Iris pigment epithelial cell (primary cell): ENCODE measurements at places on chromosomes 5 and 9.

- peak; percentile 66 for DNase-seq
These were observed 46.6 kb downstream of the ARHGAP26 start for GRCh38 chr5:142816531-142817430.

DNA sequence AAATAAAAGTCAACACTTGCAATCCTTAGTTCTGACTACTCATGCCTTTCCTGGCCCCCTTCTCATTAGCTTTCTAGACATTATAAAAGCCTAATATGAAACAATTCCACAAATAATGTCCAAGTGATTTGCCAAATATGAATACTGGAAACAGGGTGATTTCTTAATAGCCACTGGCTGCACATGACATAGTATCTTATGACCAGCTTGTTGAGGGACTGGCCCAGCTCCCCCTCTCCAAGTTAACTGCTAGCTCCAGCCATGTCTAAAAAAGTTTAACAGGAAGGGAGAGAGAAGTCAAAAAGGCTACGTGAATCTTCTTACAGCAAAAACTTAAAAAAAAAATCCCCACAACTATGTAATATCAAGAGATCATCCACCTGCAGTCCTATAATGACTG lies 1.5 kb downstream of the CERT1 start:
- DNase-seq = peak; percentile 75

- DNase-seq = no peak
These were observed 31.6 kb upstream of the ELL2 start for GRCh38 chr5:95993266-95993665.

DNA sequence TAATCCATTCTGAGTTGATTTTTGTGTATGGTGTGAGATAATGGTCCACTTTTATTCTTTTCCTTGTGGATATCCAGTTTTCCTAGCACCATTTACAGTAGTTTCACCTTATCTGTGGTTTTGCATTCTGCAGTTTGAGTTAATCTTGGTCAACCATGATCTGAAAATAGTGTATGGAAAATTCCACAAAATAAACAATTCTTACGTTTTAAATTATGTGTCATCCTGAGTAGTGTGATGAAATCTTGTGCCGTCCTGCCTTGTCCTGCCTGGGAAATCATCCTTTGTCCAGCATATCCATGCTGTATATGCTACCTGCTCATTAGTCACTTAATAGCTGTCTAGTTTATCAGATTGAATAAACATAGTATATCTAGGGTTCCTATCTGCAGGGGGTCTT lies 42.1 kb downstream of the CDC42SE2 start:
- peak; percentile 75 for DNase-seq

DNA sequence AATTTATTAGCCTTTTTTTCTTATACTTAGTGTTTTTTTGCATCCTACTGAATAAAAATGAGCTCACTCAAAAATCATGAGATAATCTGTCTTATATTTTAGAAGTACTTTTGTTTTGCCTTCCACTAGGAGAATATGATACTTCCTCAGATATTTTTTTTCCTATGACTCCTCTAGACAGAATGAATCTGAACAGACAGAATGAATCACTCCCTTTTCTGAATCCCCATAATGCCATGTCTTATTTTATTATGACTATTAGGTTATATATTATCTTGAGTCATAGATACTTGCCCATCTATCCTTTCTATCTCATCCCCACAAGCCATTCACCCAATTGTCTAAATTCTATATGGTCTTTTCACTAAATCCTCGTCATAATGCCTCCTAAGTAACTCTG lies 134.6 kb downstream of the BRINP1 start:
- peak; percentile 9 for DNase-seq

DNA sequence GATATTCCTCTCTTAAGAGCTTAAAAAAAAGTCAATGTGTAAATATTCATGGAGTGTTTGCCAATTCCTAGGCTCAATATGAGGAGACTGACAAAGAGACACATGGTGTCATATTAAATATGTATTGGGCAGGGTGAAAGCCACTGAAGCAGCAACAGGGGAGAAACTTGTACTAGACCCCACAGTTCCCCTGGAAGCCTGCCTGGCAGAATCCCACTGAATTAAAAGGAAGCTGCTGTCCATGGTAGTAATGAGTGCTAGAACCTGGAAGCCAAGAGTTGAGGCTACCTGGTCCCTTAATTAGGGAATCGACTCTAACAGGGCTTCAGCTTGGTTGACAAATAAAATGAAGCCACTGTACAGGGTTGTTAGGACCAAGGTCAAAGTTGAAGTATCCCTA lies 129.4 kb upstream of the GPR151 start:
- no peak for DNase-seq

DNA sequence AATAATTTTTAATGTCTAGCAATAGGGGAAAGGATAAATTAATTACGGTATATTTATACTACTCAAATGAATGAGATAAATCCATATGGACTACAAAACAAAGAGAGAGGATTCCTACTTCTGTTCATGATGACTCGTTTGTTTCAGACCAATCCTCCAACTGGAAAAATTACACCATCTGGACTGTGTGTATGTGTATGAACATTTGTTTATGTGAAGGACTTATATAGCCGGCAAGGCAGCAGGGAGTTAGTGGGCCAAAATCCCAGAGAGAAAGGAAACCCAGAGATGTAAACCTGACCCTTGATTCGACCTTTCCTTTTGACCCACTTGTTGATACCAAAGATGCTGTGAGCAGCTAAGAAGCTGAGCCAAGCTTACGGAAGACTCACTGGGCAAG lies 20.1 kb downstream of the PDE6A start:
- DNase-seq = peak; percentile 58

GRCh38 chr5:173875189-173875588 lies 13.0 kb upstream of the CPEB4 start:
- no peak for DNase-seq

GRCh38 chr9:116391306-116391900 lies 237.8 kb downstream of the PAPPA start:
- DNase-seq = peak; percentile 86

GRCh38 chr9:14278291-14278721 lies 35.6 kb downstream of the NFIB start:
- DNase-seq = peak; percentile 85

DNA sequence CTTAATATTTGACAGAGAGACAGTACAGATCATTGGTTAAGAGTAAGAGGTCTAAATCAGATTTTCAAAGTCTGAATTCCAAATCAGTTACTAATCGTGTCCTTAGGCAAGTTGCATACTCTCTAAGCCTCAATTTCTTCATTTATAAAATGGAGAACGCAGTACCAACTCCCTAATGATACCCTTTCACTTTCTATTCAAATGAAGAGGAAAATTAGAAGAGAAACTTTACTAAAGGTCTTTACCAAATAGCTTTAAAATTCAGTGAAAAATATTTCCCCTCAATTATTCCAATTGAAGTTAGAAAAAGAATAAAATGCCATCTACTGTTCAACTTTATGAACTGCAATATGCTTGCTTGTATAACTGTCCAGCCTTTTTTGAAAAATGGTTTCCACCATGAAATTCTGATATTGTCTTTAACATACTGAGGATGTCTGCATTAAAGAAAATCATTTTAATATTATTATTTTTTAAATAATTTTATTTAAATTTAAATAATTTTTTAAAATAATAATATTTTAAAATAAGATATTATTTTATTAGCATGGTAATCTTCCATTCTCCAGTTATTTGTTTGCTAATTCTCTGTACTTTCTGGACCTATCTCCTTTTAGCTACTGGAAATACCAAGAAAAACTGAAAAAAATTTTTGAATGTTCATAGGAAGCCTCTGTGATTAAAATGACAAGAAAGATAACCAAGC lies 36.0 kb downstream of the POC5 start:
- peak; percentile 73 for DNase-seq

GRCh38 chr5:83729362-83729761 lies 8.7 kb upstream of the HAPLN1 start:
- DNase-seq = no peak

GRCh38 chr5:153659039-153659736 lies 168.7 kb downstream of the GRIA1 start:
- DNase-seq = peak; percentile 90

GRCh38 chr5:113187906-113188305 lies 211.3 kb downstream of the DCP2 start:
- no peak for DNase-seq

DNA sequence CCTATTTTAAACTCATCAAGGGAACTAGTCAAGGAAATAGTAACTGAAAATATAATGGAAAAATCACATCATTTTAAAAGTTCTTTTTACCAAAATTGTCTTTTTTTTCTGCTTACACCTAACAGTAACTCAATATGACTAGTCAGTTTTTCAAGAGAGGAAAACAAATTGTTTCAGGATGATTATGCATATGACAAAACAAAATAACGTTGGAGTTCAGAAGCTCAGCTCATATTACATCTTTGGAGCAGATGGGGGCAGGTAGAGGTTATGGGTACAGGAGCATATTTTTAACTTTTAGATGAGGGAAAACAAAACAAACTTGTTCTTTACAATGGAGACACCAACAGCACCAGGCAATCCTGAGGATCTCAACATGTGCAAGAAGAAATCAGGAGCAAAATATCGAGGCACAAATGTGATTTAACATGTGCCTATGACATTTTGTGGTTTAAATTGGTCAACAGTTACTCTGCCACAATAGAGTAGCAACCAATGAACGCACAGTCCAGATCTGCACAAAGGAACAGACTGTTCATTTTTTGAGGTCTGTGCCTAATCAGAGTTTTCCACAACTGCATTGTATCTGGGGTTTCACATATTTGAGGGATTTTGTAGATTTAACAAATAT lies 659.0 kb downstream of the ANXA1 start:
- peak; percentile 96 for DNase-seq

GRCh38 chr5:136511046-136511445 lies 145.7 kb upstream of the TRPC7 start:
- DNase-seq = no peak

GRCh38 chr9:76521244-76521681 lies 62.3 kb downstream of the GCNT1 start:
- no peak for DNase-seq

GRCh38 chr5:174678107-174678506 lies 46.3 kb upstream of the MSX2 start:
- DNase-seq = no peak

- no peak for DNase-seq
These were observed 173.7 kb upstream of the SPEF2 start for GRCh38 chr5:35443803-35444595.

GRCh38 chr5:62299101-62299500 lies 6.9 kb upstream of the KIF2A start:
- DNase-seq = no peak

GRCh38 chr9:127066060-127066850 lies 56.2 kb downstream of the ANGPTL2 start:
- peak; percentile 76 for DNase-seq

DNA sequence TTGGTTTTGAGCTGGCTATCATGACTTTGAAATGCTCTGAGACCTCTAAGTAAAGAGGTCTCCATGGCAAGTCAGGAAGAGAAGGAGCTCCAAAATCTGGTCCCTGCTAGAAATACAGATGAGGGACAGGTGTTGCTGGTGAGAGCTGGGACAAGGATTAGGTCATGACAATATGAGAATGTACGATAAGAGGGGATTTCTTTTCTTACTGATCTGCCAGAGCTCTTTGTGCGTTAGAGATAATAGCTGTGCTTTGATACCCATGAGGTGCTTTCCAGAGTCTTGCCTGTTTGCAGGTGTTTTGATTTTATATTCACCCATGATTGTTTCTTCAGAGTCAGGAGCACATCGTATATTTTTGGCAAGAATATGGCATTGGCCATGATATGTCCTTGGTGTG lies 56.5 kb downstream of the ANKRD33B start:
- no peak for DNase-seq

GRCh38 chr5:177367981-177368868 lies 10.5 kb downstream of the RGS14 start:
- no peak for DNase-seq

GRCh38 chr5:146751781-146752401 lies 126.7 kb downstream of the PPP2R2B start:
- DNase-seq = no peak

GRCh38 chr5:6712142-6712576 lies 1.1 kb upstream of the TENT4A start:
- DNase-seq = peak; percentile 78

DNA sequence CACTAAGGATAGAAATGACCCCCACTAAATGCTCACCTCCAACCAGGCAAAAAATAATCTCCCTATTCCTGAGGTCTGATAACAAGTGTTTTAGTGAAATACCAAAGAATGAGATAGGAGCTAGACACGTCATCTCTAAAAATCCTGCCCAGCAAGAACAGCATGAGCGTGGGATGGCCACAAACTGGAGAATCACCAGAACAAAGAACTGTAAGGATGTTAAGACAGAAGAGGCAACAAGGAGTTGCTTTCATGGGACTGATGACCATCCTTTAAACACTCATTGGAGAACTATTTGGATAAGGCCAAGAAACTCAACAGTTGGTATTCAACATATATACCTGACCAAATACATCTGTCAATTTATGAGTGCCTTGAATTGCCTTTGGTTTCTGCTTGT lies 113.7 kb downstream of the RASEF start:
- no peak for DNase-seq

DNA sequence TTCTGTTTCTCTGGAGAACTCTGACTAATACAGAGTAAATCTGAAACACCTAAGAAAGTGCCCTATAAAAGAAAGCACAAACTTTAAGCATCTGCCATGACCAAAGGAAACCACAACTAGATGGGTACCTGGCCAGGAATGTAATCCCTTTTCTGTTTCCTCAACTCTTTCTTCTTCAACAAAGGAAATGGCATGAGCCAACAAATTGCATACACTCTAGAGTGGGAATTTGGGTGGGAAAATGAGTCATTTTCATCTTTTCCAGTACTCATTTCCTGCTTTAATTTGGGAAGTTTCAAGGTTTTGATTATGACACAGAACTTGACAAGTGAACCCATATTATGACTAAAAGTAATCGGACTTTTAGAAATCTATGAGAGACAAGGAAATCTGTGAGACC lies 349.2 kb upstream of the RORB start:
- DNase-seq = no peak

DNA sequence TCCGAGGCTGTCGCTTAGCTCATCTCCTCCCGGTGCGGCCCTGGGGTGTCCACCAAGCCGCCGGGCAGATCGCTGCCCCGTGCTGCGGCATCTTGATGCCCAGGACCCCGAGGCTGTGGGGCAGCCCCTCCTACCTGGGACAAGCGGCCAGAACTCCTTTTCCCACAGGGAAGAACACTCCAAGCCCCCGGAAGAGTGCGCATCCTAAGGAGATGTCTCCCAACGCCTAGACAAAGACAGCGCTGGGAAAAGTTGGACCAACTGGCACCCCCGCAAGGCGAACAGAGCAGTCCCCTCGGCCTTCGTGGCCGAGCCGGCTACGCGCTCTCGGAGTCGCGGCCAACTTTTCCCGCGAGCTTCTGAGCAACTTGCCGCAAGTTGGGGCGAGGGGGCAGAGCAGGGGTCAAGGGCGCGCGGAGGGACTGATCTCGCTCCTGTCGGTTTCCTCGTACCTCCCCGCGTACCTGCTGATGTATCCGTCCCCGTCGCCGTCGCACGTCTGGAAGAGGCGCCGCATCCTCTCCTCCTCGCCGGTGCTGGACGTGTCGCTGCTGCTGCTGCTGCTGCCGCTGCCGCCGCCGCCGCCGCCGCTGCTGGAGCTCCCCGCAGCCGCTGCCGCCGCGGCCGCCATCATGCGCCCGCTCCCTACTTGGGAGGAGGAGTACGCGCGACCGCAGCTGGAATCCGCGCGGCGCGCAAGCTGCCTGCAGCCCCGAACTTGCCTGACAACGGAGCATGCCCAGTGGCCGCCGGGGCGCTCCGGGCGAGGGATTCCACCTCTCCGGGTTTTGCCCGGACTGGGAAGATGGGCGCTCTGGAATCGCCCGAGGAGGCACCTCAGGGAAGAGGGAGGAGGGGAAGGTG lies at the start of gene MCC:
Gene MCC (minus strand): TSS at position 673 of the 864 bp plus-strand sequence.
- DNase-seq = peak; percentile 93

- peak; percentile 58 for DNase-seq
These were observed 4.2 kb upstream of the ZNF366 start for GRCh38 chr5:72511366-72511765.

GRCh38 chr9:3215658-3216057 lies 310.1 kb downstream of the RFX3 start:
- no peak for DNase-seq
